ENCODE measurements at places on chromosomes 7 and 10. TPM values are rescaled to one million over a fixed set of nuclear protein-coding genes. Genes with fewer than 3 reads are reported as not detected.

- DNase-seq, result no peak
Measured at GRCh38 chr10:110456523-110457091, 41.1 kb upstream of the DUSP5 start.

DNA sequence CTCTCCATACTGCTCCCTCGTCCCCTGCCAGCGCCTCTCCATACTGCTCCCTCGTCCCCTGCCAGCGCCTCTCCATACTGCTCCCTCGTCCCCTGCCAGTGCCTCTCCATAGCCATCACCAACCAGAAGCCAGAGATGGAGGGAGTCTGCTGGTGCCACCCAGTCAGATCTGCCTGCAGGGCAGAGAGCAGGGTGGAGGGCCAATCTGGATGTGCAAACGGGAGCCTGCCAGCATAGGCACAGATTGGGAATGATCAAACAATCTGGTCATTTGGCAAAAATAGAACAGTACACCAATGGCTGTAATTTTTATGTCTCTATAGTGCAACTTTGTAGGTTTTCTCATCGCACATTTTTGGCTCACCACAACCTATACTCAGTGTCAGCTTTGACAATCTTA is 76.9 kb upstream of the LRRC4 start:
- no peak for DNase-seq

- DNase-seq, result peak; percentile 46
Measured at GRCh38 chr10:132880128-132880981, 62.0 kb downstream of the CFAP46 start.

Gene POLR3A
- total RNA-seq, result 23.6 TPM

GRCh38 chr10:110356628-110357245 is 52.0 kb upstream of the SMNDC1 start:
- DNase-seq, result peak; percentile 87

Gene CYP2C9
- total RNA-seq, result not detected

DNA sequence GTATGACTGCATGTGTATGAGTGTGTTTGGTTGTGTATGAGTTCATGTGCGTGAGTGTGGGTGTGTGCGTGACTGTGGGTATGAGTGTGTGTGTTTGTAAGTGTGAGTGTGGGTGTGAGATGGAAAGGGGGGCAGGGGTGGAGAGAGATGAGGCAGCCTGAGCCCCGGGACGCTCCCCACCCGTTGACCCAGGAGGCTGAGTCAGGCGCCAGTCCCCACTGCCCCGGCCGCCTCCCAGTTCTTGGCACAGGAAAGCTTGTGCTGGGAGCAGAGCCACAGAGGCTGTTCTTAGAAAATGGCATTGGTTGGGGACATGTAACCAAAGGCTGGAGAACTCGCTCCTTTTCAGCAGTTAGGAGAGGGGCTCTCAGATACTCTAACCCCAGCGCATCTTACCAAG is 27.8 kb upstream of the NUB1 start:
- no peak for DNase-seq

Gene OR9A2
- total RNA-seq, result 0.66 TPM

Gene EEPD1
- 0.82 TPM for total RNA-seq

DNA sequence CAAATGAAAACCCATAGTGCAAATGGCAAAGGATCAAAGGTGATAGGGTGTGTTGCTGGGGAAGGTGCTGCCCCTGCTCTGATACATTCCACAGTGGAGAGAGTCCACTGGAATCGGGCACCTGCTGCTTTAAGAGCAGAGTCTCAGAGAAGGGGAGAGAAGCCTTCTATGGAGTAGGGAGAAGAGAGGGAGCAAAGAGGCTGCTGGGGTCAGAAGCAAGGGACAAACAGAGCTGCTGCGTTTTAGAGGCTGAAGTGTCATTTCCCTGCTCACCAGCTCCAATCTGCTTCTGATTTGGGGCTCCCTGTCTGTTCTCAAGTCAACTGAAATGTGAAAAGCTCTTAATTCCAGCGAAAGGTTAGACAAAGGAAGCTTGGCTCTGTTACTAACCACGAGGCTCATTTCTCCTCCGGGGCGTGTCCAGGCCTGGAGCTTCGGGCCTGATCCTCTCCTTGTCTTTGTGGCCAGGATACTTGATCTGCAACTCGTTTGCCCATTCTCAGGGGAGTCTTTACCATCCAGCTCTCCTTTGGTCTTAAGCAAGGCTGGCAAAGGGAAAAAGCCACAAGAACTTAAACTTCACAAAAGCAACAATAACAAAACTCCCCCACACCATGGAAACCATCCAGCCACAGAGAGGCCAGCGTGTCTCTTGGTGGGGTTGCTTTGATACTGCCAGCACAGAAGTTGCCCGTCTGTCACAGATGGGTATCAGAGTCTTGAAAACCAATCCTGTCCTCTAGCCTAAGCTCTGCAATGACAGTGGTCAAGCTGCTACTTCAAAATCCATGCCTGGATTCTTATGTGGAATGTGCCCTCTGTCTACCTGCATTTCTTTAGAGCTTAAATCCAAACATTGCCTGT is 692.6 kb downstream of the SUGCT start:
- no peak for DNase-seq

GRCh38 chr10:100338434-100339036 is 8.5 kb upstream of the SCD start:
- peak; percentile 72 for DNase-seq
